ENCODE measurements at places on chromosomes 16 and 17.

- DNase-seq = no peak
Measured at GRCh38 chr17:32960815-32961214, 30.8 kb upstream of the SPACA3 start.

DNA sequence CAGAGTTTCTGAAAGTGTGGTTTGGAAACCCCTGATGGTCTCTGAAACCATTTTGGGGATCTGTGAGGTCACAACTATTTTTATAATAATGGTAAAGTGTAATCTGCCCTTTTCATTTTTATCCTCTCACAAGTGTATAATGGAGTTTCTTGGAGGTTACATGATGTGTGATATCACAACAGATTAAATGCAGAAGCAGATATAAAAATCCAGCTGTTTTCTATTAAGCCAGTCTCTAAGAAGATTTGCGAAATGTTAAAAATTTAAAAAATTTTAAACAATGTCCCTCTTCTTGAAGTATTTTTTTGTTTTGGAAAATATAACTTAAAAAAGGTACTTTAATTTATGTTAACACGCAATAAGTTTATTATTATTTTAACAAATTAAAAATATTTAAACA lies 48.7 kb downstream of the RPGRIP1L start:
- DNase-seq = no peak

- no peak for DNase-seq
Measured at GRCh38 chr17:20128036-20128667, 119.0 kb downstream of the SPECC1 start.

DNA sequence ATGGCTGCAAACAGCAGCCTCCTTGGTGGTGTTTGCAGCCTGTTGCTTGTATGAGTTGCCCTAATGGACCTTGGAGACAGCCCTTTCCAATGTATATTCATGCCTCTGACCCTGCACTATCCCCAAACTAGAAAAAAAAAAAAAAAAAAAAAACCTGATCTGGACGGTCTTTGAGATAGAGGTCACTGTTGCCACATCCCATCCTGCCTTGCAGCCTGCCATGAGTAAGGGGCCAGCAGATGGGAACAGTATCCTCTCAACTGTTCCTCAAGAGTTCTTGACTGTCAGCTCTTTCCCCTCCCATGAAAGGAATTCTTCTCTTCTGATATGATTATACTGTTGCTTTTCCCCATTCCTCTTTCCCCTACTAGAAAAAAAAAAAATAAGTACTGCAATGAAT lies 152.4 kb downstream of the SSH2 start:
- no peak for DNase-seq

- DNase-seq = no peak
Measured at GRCh38 chr17:76363107-76363842, 9.6 kb upstream of the PRPSAP1 start.

Data from renal cortex interstitium (tissue), 15 donors.